ENCODE measurements at places on chromosomes 13 and 19. TPM values are rescaled to one million over a fixed set of nuclear protein-coding genes. Genes with fewer than 3 reads are reported as not detected.

GRCh38 chr13:106696719-106697118 is 128.8 kb upstream of the ARGLU1 start:
- DNase-seq: no peak

GRCh38 chr13:20258208-20258962 is 26.3 kb upstream of the GJB6 start:
- no peak for DNase-seq

GRCh38 chr13:50731400-50731799 is 112.1 kb downstream of the DLEU7 start:
- DNase-seq: no peak

- DNase-seq: peak; percentile 74
Observed at GRCh38 chr19:19540064-19540714, 2.1 kb downstream of the CILP2 start.

GRCh38 chr19:34960103-34960805 is 3.8 kb downstream of the ZNF792 start:
- DNase-seq: no peak

GRCh38 chr13:97367016-97367822 is 66.8 kb upstream of the RAP2A start:
- no peak for DNase-seq

DNA sequence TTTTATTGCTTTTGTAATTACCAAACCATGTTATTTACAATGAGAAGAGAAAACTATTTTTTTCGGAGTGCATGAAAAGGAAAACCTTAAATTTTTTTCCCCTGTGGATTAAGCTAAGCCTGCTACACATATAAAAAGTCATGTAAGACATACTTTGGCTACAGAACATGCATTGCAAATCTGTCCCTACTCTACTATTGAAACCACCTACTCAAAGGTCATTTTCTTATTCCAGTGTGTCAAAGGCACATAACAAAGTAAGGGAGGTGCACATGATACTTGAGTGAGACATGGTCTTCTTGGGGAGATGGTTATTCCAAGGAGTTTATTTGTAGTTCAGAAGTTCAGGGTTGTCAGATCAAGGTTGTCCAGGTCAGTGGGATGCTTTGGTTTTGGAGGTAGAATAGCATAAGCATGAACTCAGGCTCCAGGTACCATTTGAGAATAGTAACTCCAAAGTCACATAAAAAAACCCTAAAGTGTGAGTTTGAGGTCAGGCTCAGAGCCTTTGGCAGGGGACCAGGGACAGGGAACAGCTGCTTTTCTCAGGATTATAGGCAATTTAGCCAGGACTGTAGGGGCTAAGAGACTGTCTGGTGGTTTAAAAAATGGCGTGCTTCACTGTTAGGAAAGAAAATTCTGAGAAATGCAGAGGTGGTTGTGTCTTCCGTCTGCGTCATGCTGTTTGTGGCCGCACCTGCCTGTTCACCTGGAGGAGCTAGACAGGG is 15.4 kb downstream of the FARP1 start:
- DNase-seq: no peak

- DNase-seq: no peak
Observed at GRCh38 chr13:94312511-94313216, 166.8 kb downstream of the DCT start.

DNA sequence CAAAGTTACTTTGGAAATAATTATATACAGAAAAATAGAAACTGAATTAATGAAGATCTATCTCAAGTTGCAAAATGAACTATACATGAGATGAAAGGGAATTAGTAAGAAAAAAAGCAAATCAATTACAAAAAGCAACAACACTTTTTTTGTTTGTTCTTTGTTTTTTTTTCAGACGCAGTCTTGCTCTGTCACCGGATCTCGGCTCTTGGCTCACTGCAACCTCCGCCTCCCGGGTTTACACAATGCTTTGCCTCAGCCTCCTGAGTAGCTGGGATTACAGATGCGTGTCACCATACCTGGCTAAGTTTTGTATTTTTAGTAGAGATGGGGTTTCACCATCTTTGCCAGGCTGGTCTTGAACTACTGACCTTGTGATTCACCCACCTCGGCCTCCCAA is 2.2 kb downstream of the ZNF415 start:
- no peak for DNase-seq

- DNase-seq: no peak
Observed at GRCh38 chr19:49553451-49554271, 25.9 kb downstream of the RCN3 start.

GRCh38 chr13:73082471-73082870 is 23.7 kb downstream of the KLF5 start:
- DNase-seq: no peak

DNA sequence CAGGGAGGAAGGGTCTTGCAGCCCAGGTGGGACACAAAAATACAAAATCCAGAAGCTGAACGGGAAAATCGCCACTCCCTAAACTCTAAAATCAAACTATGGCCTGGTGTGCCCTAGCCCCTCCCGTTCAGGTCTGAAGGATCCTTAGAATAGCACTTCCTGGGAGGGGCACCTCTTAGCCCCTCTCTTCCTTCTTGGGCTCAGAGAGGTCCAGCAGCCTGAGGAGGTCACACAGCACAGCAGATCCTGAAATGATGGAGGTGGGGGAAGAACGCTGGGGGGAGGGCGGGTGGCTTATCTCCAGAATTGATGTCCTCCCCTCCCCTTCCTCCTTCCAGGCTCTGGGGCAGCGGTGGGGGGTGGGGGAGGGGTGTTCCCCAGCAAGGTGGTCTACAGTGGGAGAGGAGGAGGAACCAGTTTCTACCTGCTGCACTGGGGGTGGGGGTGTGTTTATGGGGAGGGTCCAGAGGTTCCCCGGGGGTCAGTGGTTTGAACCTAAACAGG is 1.9 kb downstream of the DIRAS1 start:
- no peak for DNase-seq

DNA sequence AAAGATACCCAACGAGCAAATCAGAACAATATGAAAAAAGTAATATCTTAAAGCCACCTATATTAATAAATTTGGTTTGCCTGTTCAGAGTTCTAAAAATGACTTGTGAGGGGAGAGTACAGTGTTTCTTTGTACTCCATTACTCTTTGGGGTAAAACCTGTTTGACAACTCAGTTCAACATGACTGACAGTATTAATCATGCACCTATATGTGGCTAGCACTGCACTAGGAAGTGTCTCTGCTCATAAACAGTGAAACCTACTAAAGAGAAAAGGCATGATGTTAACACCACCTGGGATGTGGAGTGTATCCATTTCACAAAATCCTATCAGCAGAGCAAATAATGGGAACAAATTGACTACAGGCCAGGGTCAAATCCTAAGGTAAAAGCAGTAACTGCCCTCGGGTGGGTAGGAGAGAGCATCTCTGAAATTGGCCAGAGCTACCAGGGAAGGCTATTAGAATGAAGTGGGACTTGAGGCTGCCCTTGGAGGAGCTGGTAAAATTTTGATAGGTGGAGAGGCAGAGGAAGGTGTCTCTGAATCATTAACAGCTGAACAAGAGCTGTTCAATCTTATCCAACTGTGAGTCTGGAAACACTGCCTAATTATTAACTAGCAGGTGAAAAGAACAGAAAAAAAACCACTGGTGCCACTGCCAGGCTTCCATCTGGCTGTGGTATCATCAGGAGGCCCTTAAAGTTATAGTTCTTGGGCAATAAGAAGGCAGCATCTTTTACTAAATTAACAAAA is 365.1 kb downstream of the DNAJC15 start:
- no peak for DNase-seq

GRCh38 chr13:76038920-76039716 is 403.0 kb downstream of the LMO7 start:
- no peak for DNase-seq

- DNase-seq: peak; percentile 42
Observed at GRCh38 chr13:113937073-113937472, 36.8 kb downstream of the C13orf46 start.

GRCh38 chr19:10769533-10770491 is 51.9 kb downstream of the DNM2 start:
- no peak for DNase-seq

DNA sequence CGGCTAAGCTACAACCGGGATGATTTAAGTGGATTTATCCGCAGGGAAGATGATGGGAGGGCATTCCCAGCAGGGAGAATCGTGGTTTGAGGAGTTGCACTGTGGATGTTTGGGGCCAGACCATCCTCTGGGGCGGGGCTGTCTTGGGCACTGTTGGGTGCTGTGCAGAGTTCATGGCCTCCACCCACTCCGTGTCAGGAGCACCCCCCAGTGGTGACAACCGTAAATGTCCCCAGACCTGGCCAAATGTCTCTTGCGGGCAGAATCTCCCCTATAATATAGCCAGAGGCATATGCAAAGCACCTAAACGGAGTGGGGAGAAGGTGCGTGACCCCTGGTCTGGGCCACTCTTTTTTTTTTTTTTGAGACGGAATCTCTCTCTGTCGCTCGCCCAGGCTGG is 40.2 kb downstream of the SMIM24 start:
- DNase-seq: peak; percentile 70

DNA sequence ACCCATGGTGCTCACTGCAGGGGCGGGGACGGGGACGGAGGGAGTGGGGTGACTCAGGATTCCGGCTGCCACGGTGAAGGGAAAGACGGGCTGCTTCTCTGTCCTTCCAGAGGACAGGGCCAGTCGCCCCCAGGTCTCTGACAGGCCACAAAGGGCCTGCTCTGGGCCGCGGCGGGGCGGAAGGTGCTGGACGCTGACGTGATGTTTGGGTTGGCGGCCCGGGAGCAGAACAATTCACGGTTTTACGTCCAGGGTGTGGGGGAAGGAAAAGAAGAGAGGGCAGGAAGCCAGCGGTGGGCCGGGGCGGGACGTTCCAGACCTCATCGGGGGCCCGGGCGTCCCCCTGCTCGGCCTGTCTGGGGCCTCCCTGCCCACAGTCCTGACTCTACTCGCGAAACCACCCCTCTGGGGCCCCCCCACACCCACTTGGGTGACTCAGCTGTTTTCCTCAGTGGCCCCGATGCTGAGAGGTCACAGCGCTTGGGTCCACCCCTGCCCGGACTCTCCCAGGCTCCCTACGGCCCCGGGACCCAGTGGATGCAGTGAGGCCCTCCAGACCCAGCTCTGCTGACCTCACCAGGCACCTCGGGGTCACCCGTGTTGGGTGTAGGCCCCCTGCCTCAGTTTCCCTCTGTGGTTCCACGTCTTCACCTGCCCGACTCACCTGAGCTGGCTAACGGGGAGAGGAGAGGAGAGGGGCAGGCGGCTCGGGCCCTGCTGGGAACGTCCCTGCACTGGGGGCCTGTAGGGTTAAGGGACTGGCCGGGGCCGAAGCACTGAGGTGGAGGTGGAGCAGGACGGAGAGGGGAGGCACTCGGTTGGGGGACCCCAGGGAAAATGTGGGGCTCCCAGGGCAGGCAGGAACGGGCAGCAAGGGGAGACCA is 29.2 kb downstream of the PIP5K1C start:
- peak; percentile 96 for DNase-seq

DNA sequence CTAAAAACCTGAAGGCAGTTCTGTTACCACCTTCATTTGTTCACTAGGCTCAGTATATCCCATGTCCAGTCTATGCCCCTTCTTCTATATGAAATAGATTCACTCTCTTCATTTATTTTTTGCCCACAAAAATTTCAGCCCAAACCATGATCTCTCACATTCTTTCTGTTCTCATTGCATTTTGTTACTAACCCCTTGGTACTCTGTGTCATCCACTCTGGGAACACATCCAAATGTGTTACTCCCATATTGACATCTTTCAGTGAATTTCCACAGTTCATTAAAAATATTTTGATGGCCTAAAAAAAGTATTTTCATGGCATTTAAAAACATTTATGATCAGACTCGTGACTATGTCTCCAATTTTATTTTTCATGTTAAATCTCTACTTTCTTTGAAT is 378.9 kb downstream of the SLITRK1 start:
- DNase-seq: no peak

The CD70 gene
- total RNA-seq: 0.42 TPM

The URAD gene
- not detected for total RNA-seq

The PSG2 gene
- total RNA-seq: not detected

The PEAK3 gene
- total RNA-seq: 1.5 TPM

The PDE4A gene
- total RNA-seq: 12.3 TPM

The CILP2 gene
- 0.36 TPM for total RNA-seq

The SPTBN4 gene
- 1.3 TPM for total RNA-seq

The ATXN8OS gene
- not detected for total RNA-seq

The RFPL4A gene
- total RNA-seq: not detected

The DOCK6 gene
- 73.1 TPM for total RNA-seq

The S1PR2 gene
- total RNA-seq: 14.3 TPM

The FOXA3 gene
- total RNA-seq: 0.23 TPM

The PSG7 gene
- total RNA-seq: not detected

The ADGRE2 gene
- 8.1 TPM for total RNA-seq

The SPRED3 gene
- 19.6 TPM for total RNA-seq

The CATSPERD gene
- not detected for total RNA-seq

The ATP4A gene
- not detected for total RNA-seq

The KLK8 gene
- total RNA-seq: not detected

The KCTD12 gene
- total RNA-seq: 137 TPM

The SF3A2 gene
- total RNA-seq: 62.2 TPM

The LRG1 gene
- total RNA-seq: 1.4 TPM

The RAB20 gene
- 18.8 TPM for total RNA-seq
